ENCODE measurements at places on chromosomes 7 and 10.

GRCh38 chr7:116671681-116672595 lies at the start of gene MET:
Gene MET, plus strand, starts transcription at chr7:116672196. Its CDS starts 26,889 bp downstream, at chr7:116699085.
- DNase-seq = peak; percentile 13

GRCh38 chr7:129883151-129883550 lies 69.6 kb downstream of the UBE2H start:
- no peak for DNase-seq

GRCh38 chr7:106312906-106313305 lies 28.1 kb upstream of the NAMPT start:
- no peak for DNase-seq

- DNase-seq = no peak
These were observed 168.0 kb downstream of the PTPN20 start for GRCh38 chr10:47079204-47079580.

Measured in NCI-H2107 (cell line).